ENCODE measurements at places on chromosomes 7 and 10. TPM values are rescaled to one million over a fixed set of nuclear protein-coding genes. Genes with fewer than 3 reads are reported as not detected.

The PALD1 gene
- total RNA-seq: 7.9 TPM

The TAS2R40 gene
- not detected for total RNA-seq

The FKBP9 gene
- total RNA-seq: 75.7 TPM

The CYP26C1 gene
- not detected for total RNA-seq

The AKR1B15 gene
- total RNA-seq: 41.2 TPM

The CAMK1D gene
- 8.8 TPM for total RNA-seq

The FGL2 gene
- total RNA-seq: not detected
